ENCODE measurements at places on chromosomes 6 and 20.

DNA sequence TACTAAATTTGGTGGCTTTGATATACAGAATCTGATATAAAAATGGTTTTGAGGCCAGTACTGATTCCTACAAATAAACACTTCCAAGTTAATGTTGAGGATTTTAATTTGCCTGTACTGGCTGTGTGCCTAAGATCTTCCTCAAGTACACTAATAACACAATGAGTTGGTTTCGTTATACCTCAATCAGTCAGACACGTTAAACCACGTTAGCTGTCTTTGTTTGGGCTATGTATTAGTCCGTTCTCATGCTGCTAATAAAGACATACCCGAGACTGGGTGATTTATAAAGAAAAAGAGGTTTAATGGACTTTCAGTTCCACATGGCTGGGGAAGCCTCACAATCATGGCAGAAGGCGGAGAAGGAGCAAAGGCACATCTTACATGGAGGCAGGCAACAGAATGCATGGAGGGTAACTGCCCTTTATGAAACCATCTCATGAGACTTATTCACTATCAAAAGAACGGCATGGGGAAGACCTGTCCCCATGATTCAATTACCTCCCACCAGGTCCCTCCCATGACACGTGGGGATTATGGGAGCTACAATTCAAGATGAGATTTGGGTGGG is 46.2 kb downstream of the NT5E start:
- no peak for DNase-seq

GRCh38 chr6:27161946-27162603 is 85.4 kb upstream of the PRSS16 start:
- DNase-seq, result peak; percentile 78

- peak; percentile 48 for DNase-seq
These were observed 111.5 kb downstream of the ARHGAP18 start for GRCh38 chr6:129598244-129599187.

DNA sequence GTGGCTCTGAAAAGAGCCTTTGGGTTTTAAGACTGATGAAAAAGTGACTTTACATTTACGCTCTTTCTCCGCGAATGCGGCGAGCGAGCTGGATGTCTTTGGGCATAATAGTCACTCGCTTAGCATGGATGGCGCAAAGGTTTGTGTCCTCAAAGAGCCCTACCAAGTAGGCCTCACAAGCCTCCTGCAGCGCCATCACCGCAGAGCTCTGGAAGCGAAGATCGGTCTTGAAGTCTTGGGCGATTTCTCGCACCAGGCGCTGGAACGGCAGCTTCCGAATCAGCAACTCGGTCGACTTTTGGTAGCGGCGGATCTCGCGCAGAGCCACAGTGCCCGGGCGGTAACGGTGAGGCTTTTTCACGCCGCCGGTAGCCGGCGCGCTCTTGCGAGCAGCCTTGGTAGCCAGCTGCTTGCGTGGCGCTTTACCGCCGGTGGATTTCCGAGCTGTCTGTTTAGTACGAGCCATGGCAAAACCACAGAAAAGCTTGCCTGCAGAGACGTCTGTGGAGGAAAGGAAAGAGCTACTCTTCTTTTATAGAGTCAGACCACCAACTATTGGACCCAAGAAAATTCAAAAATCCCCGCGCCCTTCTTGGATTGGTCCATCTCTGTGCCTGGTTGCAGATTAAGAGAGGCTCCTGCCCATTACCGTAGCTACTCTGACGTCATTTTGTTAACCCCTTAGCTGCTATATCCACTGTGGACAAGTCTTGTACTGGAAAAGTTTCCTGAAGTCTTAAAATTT is 55.5 kb upstream of the HFE start:
- no peak for DNase-seq

- DNase-seq, result no peak
These were observed 293.8 kb upstream of the RGS17 start for GRCh38 chr6:153424719-153425400.

DNA sequence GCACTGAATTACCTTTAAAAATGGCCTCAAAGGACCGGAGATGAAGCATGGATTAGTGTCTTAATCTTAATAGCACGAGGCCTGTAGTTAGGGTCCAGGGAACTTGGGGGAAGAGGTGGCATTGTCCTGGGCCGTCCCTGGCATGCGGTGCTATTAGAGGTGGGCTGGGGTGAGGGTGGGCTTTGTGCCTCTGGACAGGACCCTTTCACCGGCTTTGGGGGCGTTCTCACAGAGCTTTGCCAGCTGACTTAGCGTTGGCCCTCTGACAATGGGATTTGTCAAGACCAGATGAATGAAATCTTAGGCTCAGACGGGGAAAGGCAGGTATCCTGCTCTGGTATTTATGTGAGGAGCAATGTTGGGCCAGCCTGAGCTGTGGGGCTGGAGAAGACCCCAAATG is 59.6 kb downstream of the ERMARD start:
- no peak for DNase-seq

- no peak for DNase-seq
These were observed 58.2 kb upstream of the VGLL2 start for GRCh38 chr6:117206944-117207687.

DNA sequence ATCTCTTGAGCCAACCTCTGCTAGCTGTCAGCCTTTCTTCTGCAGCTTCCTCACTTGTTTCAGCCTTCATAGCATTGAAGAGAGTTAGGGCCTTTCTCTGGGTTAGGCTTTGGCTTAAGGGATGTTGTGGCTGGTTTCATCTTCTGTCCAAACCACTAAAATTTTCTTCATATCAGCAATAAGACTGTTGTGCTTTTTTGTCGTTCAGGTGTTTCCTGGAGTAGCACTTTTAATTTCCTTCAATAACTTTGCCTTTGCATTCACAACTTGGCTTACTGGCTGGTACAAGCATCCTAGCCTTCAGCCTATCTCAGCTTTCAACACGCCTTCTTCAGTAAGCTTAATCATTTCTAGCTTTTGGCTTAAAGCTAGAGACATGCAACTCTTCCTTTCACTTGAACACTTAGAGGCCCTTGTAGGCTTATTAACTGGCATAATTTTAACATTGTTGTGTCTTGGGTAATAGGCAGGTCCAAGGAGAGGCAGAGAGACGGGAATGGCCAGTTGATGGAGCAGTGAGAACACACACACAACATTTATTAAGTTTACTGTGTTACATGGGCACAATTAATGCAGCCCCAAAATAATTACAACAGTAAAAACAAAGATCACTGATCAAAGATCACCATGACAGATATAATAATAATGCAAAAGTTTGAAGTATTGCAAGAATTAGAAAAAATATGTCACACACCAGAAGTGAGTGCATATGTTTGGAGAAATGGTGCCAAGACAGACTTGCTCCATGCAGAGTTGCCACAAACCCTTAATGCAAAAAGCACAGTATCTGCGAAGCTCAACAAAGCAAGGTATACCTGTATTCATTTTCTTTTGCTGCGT is 98.6 kb downstream of the HIVEP1 start:
- DNase-seq, result no peak

GRCh38 chr20:44683263-44684046 is 31.7 kb upstream of the CCN5 start:
- DNase-seq, result peak; percentile 36

GRCh38 chr20:1790386-1790785 is 104.8 kb upstream of the SIRPA start:
- no peak for DNase-seq

- DNase-seq, result no peak
These were observed 23.7 kb downstream of the TRMT11 start for GRCh38 chr6:126010040-126010439.

GRCh38 chr6:56693246-56693607 is 50.5 kb upstream of the DST start:
- no peak for DNase-seq

DNA sequence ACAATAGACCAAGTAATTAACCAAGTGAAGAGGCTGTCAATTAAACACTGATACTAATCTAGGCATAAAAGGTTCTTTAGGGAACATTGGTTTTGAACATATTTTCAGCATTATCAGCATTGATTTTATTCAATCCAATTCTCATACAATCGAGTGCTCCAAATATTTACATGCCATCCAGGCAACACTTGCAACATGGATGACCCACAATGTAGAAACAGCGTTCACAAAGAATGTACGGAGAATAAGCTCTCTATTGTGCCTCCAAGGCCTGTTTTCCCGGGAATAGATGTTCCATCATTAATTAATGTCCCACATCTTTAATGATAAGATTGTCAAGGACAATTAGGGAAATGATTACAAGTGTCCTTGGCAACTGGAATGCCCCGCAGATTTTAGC is 117.4 kb downstream of the RFX6 start:
- no peak for DNase-seq

DNA sequence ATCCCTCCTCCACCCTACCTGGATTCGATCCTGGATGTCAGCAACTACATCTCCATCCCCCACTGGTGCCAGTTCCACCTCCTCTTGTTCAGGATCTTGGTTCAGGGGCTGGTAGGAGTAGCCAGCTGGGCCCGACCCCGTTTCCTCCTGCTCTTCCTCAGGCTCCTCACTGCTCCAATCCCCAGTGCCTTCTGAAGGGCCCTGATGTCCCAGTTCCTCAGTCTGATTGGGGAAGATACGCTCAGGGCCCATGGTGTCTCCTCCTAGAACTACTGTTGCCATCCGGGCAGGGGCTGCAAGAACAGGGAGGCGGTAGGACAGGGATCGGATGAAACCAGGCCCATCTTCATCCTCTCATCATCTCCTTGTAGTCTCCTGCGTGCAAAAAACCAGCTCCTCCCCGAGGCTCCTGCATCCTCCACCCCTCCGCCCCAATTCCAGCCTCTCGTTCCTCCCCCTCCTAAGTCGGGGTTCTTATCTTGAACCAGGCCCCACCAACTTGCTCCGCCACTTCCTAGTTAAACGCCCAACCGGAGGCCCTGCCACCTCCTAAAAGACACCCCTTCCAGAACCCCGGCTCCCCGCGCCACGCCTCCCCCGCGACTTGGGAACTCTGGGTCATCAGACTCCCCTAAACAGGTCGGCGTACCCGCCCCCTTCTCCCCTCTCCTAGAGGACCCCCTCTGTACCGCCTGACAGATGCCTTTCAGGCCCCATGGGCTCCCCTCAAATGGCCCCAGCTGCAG is 476 bp downstream of the MEA1 start:
- DNase-seq, result no peak

DNA sequence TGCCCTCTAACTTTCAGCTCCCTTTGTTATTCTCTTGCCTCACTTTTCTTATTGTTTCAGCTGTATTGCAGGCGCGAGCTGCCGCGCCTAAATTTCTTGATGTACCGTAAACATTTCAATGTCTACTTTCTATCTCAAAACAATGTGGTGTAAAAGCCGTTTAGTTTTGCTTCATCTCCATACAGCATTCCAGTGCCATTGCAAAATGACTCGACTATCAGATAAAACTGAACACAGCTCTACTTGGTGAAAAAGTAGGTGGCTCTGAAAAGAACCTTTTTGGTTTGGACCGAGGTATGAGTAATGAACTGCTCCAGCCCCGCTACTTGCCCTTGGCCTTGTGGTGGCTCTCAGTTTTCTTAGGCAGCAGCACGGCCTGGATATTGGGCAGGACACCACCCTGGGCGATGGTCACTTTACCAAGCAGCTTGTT is 74.6 kb downstream of the OR2B2 start:
- no peak for DNase-seq

- no peak for DNase-seq
These were observed 202.2 kb upstream of the PRND start for GRCh38 chr20:4519534-4519933.
